ENCODE measurements at places on chromosomes 1 and 21. TPM values are rescaled to one million over a fixed set of nuclear protein-coding genes. Genes with fewer than 3 reads are reported as not detected.

The MPZ gene
- 2.0 TPM for total RNA-seq

The HORMAD1 gene
- total RNA-seq: 0.38 TPM

The NUDT4B gene
- total RNA-seq: 0.90 TPM

The LENEP gene
- 0.52 TPM for total RNA-seq

DNA sequence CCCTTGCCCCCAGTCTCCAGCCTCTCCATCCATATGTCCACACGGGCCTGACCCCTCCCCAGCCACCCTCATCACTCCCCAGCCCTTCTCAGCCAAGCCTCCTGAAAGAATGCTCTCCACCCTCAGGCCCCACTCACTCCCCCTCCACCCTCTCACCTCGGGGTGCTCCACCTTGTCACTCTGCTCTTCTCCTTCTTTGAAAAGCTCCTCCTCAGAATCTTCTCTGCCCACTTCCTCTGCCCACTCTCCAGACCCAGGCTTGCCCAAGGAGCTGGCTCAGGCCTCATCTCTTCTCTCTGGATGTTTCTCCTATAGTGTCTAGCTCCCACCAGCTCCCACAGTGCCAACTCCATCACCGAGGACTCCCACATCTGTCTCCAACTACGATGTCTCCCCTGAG, 13.9 kb downstream of the COL8A2 start:
- DNase-seq: no peak
- no peaks in the 10 kb centered on the region for H3K27me3 ChIP-seq
- H3K4me1 ChIP-seq: peaks cover 5% of the 10 kb centered on the region
- no peak overlapping the region for H3K27ac ChIP-seq
- H3K4me3 ChIP-seq: no peak overlapping the region

DNA sequence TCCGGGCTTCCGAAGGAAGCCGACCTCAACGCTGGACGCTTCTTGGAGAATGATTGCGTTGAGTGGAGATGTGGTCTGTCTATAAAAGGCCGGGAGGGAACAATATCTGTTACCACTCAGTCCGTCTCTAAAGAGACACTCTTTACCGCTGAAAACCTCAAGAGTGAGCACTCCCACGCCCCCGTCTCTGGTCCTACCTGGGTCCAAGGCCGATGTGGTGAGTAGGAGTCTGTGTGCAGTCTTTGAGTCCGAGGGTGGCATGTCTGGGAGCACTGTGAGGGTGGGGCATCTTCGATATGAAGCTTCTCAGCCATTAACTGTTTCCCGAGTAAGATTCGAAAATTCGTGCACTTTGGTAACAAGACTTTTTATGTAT, 576 bp downstream of the ZFP69 start:
- peak overlapping the region; percentile 94 for H3K4me3 ChIP-seq
- peaks cover 15% of the 10 kb centered on the region for H3K4me1 ChIP-seq
- H3K27ac ChIP-seq: peak overlapping the region; percentile 44
- no peak for DNase-seq
- no peaks in the 10 kb centered on the region for H3K27me3 ChIP-seq
- peaks cover 16% of the 10 kb centered on the region for H3K36me3 ChIP-seq

DNA sequence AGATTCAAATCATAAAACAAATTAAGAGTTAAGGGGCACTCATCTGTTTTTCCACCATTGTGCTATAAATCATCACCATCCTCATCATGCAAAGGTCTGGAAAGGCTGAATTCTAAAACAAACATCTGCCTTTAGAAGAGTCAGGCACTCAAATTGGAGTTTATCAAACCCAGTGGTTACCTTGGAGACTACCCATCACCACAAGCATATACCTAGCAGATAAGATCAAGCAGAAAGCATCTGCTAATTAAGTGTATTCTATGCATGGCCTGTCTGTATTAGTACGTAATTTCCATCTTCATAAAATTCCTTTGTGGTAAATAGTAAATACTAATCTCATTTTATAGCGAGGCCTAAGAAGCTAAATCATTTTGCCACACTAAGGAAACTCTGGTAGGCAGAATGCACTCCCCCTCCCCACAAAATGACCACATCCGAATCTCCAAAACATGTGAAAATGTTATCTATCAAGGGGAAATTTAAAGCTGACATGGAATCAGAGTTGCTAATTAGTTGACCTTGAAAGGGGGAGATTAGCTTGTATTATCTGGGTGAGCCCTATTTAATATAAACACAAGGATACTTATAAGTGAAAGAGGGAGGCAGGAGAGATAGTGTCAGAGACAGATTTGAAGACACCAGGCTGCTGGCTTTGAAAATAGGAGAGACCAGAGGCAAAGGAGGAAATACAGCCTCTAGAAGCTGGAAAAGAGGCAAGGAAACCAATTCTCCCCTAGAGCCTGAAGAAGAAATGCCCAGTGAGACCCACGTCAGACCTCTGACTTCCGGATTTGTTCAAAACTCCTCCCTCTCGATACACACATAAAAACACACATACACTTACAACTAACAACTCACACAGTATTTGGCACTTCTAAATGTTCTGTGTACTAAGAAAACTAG, 23.2 kb downstream of the ARID4B start:
- H3K27ac ChIP-seq: peak overlapping the region; percentile 41
- DNase-seq: peak; percentile 28
- no peak overlapping the region for H3K4me3 ChIP-seq
- no peaks in the 10 kb centered on the region for H3K27me3 ChIP-seq
- H3K4me1 ChIP-seq: no peaks in the 10 kb centered on the region
- H3K36me3 ChIP-seq: no peaks in the 10 kb centered on the region

DNA sequence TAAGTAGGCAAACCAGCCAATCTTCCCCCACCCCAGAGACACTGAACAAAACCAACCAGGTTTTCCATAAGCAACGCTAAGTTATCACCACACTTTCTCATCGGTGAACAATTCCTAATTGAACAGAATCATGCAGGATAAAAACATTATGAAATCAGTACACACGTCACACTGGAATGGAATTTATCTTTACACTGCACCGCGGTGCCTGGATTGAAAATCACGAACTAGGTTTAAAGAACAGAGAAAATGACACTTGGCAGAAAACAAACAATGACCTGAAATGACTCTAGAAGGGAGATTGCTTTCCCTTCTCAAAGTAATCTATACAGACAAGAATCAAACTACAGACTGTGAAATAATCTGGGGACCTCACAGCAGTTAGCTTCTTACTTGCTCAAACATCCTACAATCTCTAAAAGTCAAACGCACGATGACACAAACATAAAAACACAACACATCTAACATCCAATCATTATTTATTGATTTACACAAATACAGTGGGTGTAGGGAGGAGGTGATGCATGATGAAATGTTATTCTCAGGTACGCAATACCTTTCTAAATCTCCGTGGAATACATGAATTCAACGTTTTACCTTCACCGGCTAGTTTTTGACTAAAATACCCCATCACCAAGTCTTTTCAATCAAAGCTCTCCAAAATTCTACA, 1.9 kb downstream of the EIF4G3 start:
- no peak for DNase-seq
- peaks cover 30% of the 10 kb centered on the region for H3K4me1 ChIP-seq
- H3K27ac ChIP-seq: peak overlapping the region; percentile 88
- no peaks in the 10 kb centered on the region for H3K27me3 ChIP-seq
- H3K4me3 ChIP-seq: peak overlapping the region; percentile 82

DNA sequence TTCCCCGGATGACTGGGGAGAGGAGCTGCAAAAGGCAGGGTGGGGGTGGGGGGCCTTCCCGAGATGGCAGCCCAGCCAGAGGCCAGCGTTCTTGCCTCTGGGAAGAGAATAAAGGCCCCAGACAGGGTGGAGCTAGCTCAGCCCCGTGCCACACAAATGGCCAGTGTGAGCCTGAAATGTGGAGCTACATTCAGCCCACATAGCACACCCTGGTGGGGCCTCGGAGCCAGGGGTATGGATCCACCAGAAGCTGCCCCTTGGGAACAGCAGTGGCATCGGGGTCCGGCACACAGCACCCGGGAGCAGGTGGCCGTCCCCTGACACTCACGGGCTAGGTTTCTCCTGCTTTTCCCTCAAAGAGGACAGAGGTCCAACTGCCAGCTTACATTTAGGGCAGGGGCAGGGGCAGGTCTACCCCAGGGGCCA, 93.9 kb downstream of the PDE9A start:
- H3K4me1 ChIP-seq: peaks cover 22% of the 10 kb centered on the region
- H3K27me3 ChIP-seq: no peaks in the 10 kb centered on the region
- no peak overlapping the region for H3K4me3 ChIP-seq
- no peak for DNase-seq
- H3K27ac ChIP-seq: peak overlapping the region; percentile 39

GRCh38 chr1:68459796-68460195, 10.0 kb upstream of the RPE65 start:
- no peak for DNase-seq
- H3K4me1 ChIP-seq: no peaks in the 10 kb centered on the region
- no peak overlapping the region for H3K27ac ChIP-seq
- H3K4me3 ChIP-seq: no peak overlapping the region
- H3K27me3 ChIP-seq: no peaks in the 10 kb centered on the region

DNA sequence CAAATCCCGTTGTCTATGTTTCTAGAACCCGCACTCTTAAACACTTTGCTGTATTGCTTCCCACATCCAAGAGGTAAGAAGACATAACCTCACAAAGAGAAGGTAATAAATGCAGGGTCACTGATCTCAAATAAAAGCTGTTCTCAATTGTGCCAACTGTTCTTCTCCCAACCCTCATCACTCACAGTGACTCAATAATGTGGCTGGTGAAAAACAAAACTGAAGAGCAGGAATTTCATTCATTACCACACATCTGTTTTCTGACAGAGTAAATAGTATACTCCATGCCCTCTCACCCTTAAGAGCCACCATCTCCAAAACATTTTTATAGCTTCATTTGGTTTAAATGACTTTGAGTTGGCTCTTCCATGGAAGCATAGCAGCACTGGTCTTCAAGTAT, 6.2 kb upstream of the ERICH3 start:
- H3K27ac ChIP-seq: no peak overlapping the region
- H3K4me3 ChIP-seq: no peak overlapping the region
- DNase-seq: no peak
- H3K4me1 ChIP-seq: no peaks in the 10 kb centered on the region
- no peaks in the 10 kb centered on the region for H3K36me3 ChIP-seq

Measured in left lung (tissue), 14 donors.